Breast epithelium (tissue), 4 donors: ENCODE measurements at places on chromosomes 16 and 17.

GRCh38 chr16:77868052-77868451 lies 79.7 kb downstream of the VAT1L start:
- H3K4me3 ChIP-seq, result no peak overlapping the region
- H3K36me3 ChIP-seq, result no peaks in the 10 kb centered on the region
- no peak for DNase-seq
- no peaks in the 10 kb centered on the region for H3K4me1 ChIP-seq
- no peaks in the 10 kb centered on the region for H3K27me3 ChIP-seq

GRCh38 chr16:72400257-72401083 lies 228.5 kb upstream of the PMFBP1 start:
- DNase-seq, result no peak
- no peaks in the 10 kb centered on the region for H3K36me3 ChIP-seq
- no peaks in the 10 kb centered on the region for H3K4me1 ChIP-seq
- no peaks in the 10 kb centered on the region for H3K27me3 ChIP-seq
- H3K27ac ChIP-seq, result no peak overlapping the region

DNA sequence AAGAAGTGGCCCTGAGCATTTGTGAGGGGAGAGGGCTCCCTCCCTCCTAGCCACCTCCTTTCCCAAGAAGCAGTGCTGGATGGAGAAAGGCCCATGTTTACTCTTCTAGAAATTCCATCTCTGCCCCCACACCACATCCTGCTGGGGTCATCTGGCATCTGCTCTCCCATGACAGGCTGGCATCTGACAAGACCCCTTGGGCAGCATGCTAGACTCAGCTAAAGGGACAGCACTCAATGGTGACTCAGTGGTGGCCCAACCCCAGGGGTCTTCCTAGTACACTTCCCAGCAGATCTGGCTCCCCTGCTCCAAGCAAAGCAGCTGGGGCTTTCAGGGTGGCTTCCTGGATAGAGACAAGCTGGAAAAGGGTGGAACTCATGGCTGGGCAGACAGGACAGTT lies 14.4 kb downstream of the SLC38A7 start:
- no peaks in the 10 kb centered on the region for H3K4me1 ChIP-seq
- H3K36me3 ChIP-seq, result no peaks in the 10 kb centered on the region
- H3K27me3 ChIP-seq, result no peaks in the 10 kb centered on the region
- DNase-seq, result no peak
- H3K27ac ChIP-seq, result no peak overlapping the region
- no peak overlapping the region for H3K4me3 ChIP-seq

DNA sequence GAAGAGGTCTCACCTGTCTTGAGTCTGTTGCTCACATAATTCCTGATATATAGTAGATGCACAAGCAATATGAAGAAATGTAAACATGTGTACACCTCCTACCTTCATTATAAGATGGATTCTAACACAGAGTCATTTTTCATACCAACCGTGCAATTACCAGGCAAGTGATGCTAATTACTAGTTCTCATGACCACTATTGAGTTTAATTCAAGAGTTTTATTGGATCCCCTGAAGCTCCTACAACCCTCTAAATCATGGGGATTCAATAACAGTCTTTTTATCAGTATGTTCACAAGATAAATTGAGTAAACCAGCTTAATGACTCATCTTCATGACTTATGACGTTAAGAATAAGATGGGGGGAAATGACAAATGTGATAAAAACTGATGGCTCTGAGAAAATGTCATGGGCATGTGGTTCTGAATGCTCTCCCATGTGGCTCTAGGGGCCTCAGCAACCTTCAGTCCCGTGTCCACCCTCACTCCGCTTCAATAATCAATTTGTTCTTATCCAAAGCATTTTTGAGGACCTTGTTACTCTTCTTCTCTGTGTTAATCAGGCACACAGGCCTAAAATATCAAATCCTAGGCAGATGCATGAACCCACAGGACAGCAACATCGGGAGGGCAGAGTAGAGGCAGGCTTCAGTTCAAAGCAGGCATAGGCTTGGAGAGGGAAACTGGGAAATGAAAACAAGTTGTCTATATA lies 42.8 kb downstream of the PRAC1 start:
- DNase-seq, result no peak
- H3K4me1 ChIP-seq, result no peaks in the 10 kb centered on the region

DNA sequence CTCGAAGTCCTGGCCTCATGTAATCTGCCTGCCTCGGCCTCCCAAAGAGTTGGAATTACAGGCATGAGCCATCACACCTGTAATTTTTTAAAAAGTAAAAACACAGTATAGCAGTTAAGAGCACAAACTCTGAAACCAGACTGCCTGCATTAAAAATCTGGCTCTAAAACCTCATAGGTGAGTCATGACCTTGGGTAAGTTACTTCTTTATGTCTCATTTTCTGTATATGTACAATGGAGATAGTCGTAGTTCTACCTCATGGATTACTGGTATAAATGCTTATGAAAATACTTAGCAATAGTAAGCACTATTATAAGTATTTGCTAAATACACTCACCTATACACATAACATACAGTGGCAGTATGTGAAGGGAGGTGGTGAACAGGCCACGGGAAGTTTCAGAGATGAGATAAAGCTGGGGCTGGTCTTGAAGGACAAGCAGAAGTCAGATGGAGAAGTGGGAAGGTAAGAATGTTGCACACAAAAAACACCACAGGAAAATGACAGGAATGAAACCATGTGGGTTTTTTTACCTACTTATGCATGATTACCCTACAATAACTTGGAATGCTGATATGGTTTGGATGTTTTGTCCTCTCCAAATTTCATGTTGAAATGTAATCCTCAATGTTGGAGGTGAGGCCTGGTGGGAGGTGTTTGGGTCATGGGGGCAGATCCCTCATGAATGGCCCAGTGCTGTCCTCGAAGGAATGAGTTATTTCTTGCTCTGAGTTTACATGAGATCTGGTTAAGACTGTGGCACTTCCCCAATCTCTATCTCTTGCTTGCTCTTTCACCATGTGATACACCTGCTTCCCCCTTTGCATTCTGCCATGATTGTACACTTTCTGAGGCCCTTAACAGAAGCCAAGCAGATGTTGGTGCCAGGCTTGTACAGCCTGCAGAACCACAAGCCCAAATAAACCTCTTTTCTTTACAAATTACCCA lies 33.9 kb downstream of the ZNF652 start:
- no peak overlapping the region for H3K27ac ChIP-seq
- no peak for DNase-seq
- no peak overlapping the region for H3K4me3 ChIP-seq
- H3K36me3 ChIP-seq, result no peaks in the 10 kb centered on the region
- no peaks in the 10 kb centered on the region for H3K4me1 ChIP-seq

- DNase-seq, result no peak
- H3K4me3 ChIP-seq, result no peak overlapping the region
- H3K27ac ChIP-seq, result no peak overlapping the region
- H3K4me1 ChIP-seq, result no peaks in the 10 kb centered on the region
- no peaks in the 10 kb centered on the region for H3K27me3 ChIP-seq
Observed at GRCh38 chr16:6190776-6191175, 1093.2 kb upstream of the EEF2KMT start.

DNA sequence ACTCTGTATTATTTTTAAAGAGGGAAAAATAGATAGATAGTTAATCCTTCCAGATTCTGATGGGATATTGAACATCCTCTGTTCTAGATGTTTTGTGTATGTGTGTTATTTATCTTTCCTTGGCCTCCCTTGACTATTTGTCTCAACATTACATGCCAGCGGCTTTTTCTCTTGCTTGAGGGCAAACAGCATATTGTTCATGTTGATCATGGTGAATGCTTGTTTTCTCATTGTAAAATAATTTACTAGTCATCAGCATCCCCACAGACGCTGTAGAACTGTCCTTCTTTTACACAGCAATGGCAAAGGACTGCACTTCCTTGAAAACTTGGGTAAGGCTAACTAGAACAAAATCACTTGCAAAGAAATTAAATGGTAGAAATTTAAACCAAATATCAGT lies 1376.4 kb upstream of the GOT2 start:
- no peak overlapping the region for H3K27ac ChIP-seq
- no peaks in the 10 kb centered on the region for H3K27me3 ChIP-seq
- H3K4me1 ChIP-seq, result no peaks in the 10 kb centered on the region
- no peak for DNase-seq

GRCh38 chr17:3935140-3935542 lies 18.9 kb upstream of the P2RX1 start:
- H3K36me3 ChIP-seq, result no peaks in the 10 kb centered on the region
- peak; percentile 78 for DNase-seq
- H3K27ac ChIP-seq, result no peak overlapping the region
- no peak overlapping the region for H3K4me3 ChIP-seq

- DNase-seq, result no peak
- no peak overlapping the region for H3K4me3 ChIP-seq
- no peak overlapping the region for H3K27ac ChIP-seq
- H3K27me3 ChIP-seq, result no peaks in the 10 kb centered on the region
- H3K4me1 ChIP-seq, result no peaks in the 10 kb centered on the region
Observed at GRCh38 chr16:4034963-4035362, 81.3 kb downstream of the ADCY9 start.

DNA sequence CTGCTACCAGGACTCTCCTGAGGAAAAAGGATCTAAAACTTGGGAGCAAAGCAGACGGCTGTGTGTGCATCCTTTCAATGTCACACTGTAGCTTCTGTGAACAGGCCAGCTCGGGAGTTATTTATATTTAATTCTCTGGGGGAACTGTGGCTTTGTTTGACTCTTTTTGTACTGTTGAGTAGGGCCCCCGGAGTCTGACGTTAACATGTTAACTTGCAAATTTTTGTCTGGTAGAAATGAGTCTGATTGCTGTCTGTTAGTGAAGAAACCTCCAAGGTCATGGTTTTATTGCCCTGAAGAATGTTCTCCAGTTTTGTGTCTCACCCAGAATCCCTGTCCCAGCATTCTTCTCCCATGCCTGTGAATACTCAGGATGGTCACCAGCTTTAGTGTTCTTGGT lies 14.2 kb upstream of the KCNG4 start:
- no peak overlapping the region for H3K4me3 ChIP-seq
- no peaks in the 10 kb centered on the region for H3K27me3 ChIP-seq
- no peaks in the 10 kb centered on the region for H3K4me1 ChIP-seq
- H3K27ac ChIP-seq, result no peak overlapping the region
- H3K36me3 ChIP-seq, result no peaks in the 10 kb centered on the region
- DNase-seq, result no peak

GRCh38 chr17:83103200-83103942 lies 24.0 kb downstream of the METRNL start:
- peak; percentile 83 for DNase-seq
- H3K27me3 ChIP-seq, result no peaks in the 10 kb centered on the region
- peaks cover 21% of the 10 kb centered on the region for H3K4me1 ChIP-seq
- peak overlapping the region; percentile 61 for H3K27ac ChIP-seq
- H3K4me3 ChIP-seq, result peak overlapping the region; percentile 47
